Activated CD4-positive, alpha-beta T cell treated with anti-CD3 and anti-CD28 coated beads, Interleukin-2, amount 50 U/mL, for 48 hours (primary cell): ENCODE measurements at places on chromosomes 11 and 22.

GRCh38 chr22:26474682-26475081 lies 8.9 kb downstream of the HPS4 start:
- no peak for DNase-seq

DNA sequence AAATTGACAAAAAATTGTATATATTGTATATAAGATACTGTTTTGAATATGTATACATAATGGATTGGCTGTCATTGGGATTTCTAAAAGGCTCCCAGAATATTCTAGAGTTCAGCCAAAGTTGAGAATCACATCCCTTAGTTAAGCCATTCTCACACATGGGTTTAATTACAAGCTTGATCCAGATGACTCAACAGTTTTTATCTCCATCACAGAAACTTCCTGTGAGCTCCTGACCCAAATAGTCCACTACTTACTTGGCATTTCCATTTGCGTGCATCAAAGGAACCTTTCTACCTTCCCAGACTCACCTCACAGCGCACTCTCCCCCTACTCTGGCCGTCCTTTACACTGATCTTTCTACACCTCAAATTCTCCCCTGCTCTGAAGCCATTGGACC lies 184.8 kb upstream of the ARHGAP20 start:
- no peak for DNase-seq

- DNase-seq = no peak
Measured at GRCh38 chr11:30462421-30462820, 123.7 kb downstream of the MPPED2 start.

- no peak for DNase-seq
Measured at GRCh38 chr22:39851606-39852315, 41.8 kb downstream of the ENTHD1 start.

- DNase-seq = no peak
Measured at GRCh38 chr11:118813551-118813950, 22.6 kb upstream of the DDX6 start.

- DNase-seq = no peak
Measured at GRCh38 chr11:75481922-75482606, 43.7 kb downstream of the GDPD5 start.

DNA sequence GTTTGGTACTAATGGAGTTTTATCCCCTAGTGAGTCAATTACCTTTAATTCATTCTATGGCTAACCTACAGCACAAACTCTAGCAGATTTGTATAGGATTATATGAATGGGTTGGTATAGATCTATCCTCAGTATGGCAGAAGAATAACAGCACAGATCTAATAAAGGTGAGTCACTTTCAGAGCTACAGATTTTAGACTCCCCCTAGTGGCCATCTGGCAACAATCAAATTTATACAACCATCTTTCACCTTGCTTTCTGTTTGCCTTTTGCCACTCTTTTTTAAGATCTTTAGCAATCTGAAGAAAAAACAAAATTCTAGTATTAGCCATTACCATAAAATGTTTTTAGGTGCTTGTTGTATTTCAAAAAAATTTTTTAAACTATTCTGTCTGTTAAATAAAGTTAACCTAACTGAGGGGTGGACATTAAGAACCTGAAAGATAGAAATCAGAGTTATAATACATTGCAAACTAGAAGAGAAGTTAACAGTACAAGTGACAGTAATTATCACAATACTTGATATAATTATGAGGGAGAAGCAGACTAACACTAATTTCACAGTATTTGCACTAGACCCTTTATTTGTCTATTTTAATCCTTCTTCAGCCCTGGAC lies 25.8 kb downstream of the DDIAS start:
- DNase-seq = no peak

GRCh38 chr11:43830928-43831440 lies 49.6 kb upstream of the ALKBH3 start:
- DNase-seq = peak; percentile 64

GRCh38 chr22:27668828-27669797 lies 132.4 kb downstream of the MN1 start:
- no peak for DNase-seq

GRCh38 chr22:27788500-27789288 lies 12.9 kb downstream of the MN1 start:
- DNase-seq = no peak

DNA sequence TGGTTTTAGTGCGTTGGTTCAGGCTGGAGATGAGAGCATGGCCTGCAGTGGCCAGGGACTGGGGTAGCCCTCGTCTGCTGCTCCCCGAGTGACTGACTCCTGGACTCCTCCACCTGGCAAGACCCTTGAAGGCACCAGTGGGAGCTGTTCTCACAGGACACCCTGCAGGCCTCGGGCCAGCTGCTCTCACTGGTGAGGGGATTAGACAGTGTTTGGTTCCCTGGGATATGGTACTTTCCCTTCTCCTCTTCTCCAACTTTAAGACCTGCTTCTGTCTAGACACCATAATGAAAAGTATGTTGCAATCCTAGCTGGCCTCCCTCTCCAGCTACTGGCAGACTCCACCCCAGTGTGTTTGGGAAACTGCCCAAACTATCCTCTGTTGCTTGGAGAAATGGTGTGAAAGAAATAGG lies 168.8 kb upstream of the CADM1 start:
- DNase-seq = no peak

- no peak for DNase-seq
Measured at GRCh38 chr11:69620683-69621290, 20.2 kb upstream of the CCND1 start.

DNA sequence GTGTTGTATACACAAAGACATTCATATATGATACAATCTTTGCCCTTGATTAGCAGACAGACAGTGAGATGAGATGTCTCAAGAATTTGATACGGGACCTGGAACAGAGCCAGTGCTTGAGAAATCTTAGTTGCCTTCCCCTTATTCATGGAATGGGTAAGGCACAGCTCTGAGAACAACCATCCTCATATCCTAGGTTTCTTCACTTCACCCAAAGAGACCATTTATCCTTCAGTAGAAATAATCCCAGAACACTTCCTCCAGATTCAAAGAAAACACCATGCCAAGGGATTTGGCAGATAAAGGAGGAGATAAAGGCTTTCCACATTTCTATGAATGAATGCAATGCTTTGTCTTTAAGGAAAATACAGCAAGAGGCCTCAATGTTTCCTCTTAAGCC lies 8.8 kb upstream of the IZUMO1R start:
- DNase-seq = no peak

DNA sequence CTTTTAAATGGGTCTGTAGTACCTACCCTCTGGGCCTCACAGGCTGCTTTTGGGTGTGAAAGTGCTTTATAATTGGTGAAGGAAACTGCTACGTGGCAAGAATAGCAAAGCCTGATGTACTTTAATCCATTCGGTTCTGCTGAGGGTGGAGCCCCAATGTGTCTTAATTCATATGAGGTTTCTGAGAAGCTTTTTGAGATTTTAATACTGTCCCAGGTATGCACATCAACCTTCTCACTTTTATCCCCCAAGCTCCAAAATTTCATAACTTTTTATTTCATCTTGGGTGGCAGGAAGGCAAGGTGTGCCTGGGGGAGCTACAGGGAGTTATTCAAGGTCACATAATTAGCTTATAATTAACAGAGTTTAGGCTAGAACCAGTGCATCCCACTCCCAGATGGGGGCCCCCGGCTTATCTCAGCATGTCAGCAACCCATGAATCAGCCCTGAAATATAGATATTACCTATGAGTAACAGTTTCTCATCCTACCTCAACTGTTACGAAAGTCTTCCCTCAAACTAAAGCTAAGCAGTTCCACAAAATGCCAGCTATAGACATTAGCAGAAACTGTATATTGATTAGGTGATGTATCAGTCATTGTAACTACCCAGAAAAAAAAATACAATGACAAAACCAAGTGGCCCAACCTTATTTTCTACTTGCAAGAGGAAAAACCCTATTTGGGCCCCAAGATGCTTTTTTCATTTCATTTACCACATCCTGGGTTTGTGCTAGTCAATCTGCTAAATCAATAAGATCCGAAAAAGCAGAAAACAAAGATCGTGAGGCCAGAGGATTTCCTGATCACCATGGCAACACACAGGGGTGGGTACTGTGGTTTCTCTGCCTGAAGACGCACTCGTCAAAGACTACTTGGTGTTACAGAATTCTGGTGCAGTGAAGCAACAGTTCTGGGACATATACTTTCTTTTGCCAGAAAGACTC lies 26.7 kb downstream of the CD44 start:
- peak; percentile 86 for DNase-seq

DNA sequence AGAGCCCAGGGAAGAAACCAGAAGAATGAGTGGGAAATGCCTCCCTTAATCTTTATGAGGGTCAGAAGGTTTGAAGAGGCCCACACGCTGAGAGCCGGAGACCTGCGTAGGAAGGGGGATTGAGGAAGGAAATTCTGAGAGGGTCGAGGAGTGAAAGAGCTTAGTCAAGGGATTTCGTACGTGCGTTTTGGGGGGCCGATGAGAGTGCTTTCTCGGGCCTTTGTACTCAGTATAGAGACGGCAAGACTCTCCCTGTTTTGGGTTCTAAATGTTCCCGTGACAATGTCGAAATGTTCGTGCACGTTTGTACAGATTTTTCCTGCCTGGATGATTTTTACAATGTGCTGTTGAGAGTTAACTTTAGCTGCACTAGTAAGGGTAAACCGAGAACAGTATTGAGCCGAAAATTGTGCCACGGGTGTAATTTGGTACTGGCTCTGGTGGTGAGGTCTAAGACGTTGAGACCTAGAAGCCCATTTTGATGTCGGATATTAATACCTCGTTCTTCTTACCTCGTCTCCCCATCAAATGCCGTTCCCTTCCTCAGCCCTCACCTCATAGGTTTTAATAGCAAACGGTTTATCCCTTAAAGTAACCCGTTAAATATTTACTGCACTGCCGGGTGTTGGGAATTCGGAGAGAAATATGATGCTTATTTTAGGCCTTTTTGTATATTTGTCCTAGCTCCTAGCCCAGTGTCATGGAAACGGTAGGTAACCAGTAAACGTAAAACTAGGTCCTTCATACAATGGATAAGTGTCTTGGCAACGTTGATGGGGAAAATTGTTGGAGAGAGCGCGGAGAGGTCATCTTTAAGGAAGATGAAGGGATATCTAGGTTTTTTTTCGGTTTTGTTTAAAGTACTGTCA lies 734 bp downstream of the C11orf58 start:
- DNase-seq = no peak

- no peak for DNase-seq
Measured at GRCh38 chr11:78789375-78789774, 214.7 kb upstream of the NARS2 start.

GRCh38 chr22:46465345-46465720 lies 72.1 kb downstream of the CELSR1 start:
- no peak for DNase-seq

DNA sequence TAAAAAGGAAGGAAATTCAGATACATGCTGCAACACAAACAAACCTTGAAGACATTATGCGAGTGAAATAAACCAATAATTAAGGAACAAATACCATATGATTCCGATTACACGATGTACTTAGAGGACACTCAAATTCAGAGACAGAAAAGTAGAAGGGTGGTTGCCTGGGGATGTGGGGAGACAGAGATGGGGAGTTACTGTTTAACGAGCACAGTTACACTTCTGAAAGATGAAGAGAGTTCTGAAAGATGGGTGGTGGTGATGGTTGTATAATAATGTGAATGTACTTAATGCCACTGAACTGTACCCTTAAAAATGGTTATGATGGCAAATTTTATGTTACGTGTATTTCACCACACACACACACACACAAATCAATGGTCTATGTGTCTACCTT lies 14.7 kb downstream of the ZBTB44 start:
- DNase-seq = no peak

GRCh38 chr11:4962816-4963215 lies 7.3 kb upstream of the OR51A2 start:
- DNase-seq = no peak

GRCh38 chr11:102081313-102081712 lies 28.9 kb upstream of the YAP1 start:
- DNase-seq = no peak

- no peak for DNase-seq
Measured at GRCh38 chr11:86101493-86101892, 32.6 kb upstream of the PICALM start.
